Stimulated activated CD4-positive, alpha-beta T cell treated with anti-CD3 and anti-CD28 coated beads, Interleukin-1b, Interleukin-23, amount 100 ng/mL, for 48 hours (primary cell): ENCODE measurements at places on chromosomes 11 and 22.

- no peak for DNase-seq
These were observed 12.9 kb downstream of the BIRC3 start for GRCh38 chr11:102330231-102330630.

DNA sequence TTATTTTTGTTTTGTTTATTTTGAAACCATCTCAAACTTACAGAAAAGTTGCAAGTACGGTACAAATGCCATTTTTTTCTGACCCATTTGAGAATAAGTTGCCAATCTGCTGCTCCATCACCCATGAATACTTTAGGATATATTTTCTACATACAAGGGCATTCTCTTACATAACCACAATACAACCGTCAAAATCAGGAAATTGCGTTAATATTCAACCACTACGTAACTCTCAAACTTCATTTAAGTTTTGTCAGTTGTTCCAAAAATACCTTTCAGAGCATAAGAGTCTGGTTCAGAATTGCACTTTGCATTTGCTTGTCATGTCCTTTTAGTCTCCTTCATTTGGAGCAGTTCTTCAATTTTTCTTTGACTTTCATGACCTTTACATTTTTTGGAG is 194.3 kb upstream of the BDNF start:
- no peak for DNase-seq

- peak; percentile 73 for DNase-seq
These were observed 19.2 kb upstream of the PLET1 start for GRCh38 chr11:112279901-112280267.

- no peak for DNase-seq
These were observed 31.9 kb downstream of the PDGFB start for GRCh38 chr22:39212721-39213376.

- no peak for DNase-seq
These were observed 31.1 kb upstream of the LYVE1 start for GRCh38 chr11:10599388-10600175.

DNA sequence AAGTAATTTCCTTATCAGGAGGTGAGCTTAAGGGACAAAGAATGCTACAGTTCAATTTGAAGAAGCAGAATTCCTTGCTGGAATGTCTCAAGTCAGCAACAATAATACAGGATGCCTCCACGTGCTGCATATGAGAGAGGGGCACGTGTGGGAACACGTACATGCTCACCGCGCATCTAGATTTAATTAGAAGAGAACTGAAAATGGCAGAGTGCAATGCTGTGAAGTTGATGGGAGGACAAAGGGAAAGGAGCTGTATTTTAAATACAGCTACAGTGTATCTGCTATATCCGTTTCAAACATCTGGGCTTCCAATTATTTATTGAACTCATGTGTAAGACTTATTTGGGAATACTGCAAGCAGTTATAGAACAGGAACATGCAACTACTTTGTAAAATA is 328.7 kb downstream of the SOX6 start:
- no peak for DNase-seq

DNA sequence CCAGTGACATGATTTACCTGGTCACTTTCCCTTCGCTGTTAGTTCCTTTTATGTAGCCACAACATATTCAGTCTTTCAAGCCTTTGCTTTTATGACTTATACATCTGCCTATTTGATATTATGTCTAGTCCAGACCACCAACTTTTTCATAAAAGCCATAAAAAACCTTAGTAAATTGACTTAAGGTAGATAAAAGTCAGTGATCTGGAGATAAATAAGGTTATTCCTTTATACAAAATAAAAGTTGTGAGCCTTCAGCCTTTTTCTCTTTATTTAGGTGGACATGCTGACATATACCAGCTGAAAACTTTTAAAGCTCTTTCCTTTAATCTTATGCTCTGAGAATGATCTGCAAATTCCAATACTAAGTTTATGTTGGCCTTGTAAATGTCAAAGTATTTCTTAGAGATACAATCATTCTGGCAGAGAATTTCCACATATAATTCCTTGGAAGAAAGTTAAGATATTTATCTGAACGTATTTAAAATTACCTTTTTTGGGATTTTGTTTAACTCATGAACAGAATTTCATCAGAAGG is 690.4 kb upstream of the CHORDC1 start:
- DNase-seq: no peak

DNA sequence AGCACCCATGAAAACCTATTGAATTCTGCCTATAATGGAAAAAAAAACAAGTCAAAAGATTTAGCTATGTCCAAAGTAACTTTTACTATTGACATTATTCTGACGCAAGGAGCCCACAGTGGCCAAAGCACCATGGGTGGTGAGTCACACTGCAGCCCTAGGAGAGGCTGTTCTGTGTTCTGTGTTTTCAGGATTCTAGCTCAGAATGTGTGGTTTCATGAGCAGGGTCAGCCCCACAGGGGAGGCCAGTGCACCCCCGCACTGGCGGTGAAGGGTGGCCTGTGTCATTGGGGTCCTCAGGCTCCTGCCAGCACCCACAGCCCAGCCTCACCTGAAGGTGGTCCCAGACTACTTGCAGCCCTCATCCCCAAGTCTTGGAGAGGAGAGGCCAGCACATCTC is 112.2 kb downstream of the BRD1 start:
- DNase-seq: no peak

DNA sequence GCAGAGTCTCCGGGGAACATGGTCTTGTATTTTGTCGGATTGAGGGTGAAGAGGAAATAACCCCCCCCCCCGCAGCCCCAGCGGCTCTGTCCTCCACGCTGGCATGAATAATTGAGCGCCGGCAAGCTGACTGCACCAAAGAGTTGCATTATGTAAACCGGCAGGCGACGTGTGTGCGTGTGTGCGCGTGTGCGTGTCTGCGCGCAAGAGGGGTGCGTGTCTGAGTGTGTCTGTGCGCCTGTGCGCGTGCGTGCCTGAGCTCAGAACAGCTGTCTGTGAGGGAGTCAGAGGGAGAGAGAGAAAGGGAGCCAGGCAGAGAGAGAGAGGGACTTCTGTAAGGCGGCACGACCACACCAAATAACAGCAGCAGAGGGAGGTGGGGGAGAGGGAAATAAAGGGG is 94.4 kb downstream of the SCN3B start:
- peak; percentile 54 for DNase-seq
